Fibroblast of the aortic adventitia (primary cell): ENCODE measurements at places on chromosomes 13 and 19. TPM values are rescaled to one million over a fixed set of nuclear protein-coding genes. Genes with fewer than 3 reads are reported as not detected.
A peak's percentile ranks its signal among the peaks of the same experiment; 100 is the strongest.

Gene RAD23A
- total RNA-seq, result 76.8 and 101 TPM in 2 replicates

DNA sequence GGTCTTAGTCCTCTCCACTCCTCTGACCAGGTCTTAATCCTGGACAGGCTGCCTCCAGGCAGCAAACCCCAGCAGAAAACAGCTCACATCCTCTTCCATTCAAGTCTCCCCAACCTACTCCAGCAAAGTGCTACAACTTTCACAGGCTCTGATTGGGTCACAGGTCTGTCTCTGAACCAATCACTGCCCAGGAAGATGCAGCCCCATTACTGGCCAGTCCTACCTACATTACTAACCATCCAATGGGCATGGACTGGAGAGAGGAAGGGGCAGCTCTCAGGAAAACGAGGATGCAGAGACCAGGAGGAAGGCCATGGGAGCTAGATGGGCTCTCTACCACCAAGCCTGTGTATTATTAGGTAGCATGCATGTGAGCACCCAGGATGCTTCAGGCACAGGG lies 12.2 kb downstream of the MED26 start:
- DNase-seq, result no peak

Gene DENND1C
- total RNA-seq, result not detected in 2 replicates

Gene GZMM
- total RNA-seq, result not detected in 2 replicates

- DNase-seq, result no peak
These were observed 11.5 kb downstream of the XPO4 start for GRCh38 chr13:20891034-20891433.

Gene TRPM4
- total RNA-seq, result 14.0 and 15.0 TPM in 2 replicates

- DNase-seq, result peak; percentile 46
These were observed 2.2 kb upstream of the TNFSF9 start for GRCh38 chr19:6528544-6529121.

- DNase-seq, result no peak
These were observed 14.3 kb downstream of the TNNT1 start for GRCh38 chr19:55134736-55135135.

DNA sequence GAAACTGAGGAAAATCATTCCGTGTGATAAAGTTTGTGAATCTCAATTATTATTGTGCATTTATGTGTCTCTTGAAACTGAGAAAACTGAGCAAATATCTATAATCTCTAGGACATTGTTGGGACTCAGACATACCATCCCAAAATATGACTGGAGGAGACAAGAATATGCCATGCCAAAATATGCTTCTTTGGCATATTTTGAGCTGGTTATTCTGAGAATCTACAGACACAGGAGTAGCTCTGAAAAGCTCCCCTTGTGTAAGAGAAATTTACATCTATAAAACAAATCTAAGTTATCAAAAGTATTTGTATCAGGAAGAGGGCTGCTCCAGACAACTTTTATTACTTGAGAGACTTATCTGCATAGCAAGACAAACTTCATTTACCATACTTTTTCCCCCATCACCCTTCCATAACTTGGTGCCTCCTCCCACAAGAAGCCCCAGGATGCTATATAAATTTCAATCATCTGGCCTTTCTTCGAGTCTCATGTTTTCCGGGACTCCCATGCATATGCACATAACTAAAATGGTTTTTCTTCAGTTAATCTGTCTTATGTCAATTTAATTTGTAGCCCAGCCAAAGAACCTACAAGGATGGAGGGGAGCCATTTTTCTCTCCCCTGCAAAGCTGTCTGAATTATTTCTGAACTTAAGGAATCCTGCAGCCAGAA lies 28.6 kb upstream of the NDFIP2 start:
- no peak for DNase-seq

- DNase-seq, result no peak
These were observed 71.5 kb upstream of the ARHGEF7 start for GRCh38 chr13:111043575-111043982.

DNA sequence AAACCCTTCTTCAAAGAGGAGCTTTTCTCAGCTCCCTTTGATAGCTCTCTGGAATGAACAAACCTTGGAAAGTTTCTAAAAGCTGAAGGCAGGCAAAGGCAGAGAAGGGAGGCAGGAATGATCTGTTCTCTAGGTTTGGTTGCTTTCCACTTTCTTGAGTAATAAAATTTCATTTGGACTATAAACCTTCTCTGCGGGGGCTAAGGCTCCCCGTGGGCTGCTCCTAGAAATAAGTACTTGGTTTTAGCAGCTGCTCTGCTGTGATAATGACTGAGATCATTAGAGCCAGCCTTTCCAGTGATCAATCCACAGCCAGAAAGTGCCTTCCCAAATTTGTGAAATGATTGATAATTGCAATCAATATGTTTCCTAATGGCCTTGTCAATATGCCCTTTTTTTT lies 183.8 kb upstream of the HTR2A start:
- DNase-seq, result no peak

GRCh38 chr13:66098931-66099628 lies 1131.1 kb downstream of the PCDH9 start:
- peak; percentile 19 for DNase-seq

DNA sequence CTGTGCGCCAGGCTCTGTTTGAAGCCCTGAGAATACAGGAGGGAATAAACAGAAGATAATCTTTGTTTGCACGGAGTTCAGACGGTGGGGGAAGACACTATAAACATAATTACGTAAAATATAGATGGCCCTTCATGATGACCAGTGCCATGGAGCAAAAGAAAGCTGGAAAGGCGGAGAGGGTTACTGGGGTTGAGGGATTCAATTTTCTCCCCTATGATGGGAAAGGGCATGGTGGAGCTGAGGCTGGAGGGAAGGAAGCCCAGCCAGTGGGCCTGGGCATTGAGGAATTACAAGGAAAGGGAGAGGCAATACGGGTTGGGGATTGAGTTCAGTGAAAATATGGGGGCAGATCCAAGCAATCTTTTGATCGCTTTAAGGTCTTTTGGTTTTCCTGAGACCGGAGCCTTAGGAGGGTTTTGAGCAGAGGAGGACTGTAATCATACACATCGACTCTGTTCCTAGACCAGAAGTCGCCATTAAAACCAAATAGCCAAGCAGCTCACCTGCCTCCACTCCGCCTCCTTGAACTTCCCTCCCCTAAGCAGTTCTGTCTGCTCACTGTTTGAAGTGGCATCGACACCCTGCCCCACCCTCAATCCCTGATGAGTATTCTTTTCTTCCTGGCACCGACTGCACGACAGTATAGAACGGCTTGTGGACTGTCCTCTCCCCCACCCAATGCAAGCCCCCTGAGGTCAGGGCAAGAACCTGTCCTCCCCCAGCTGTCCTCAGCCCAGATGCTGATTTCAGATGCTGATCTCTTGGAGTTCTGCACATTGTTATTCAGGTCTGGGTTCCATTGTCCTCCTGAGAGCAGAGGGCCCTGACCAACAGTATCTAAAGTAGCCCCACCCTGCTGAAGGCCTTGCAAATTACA lies 813 bp upstream of the ZNF296 start:
- DNase-seq, result no peak

Gene LHFPL6
- 45.2 and 109 TPM in 2 replicates for total RNA-seq

Gene HSH2D
- total RNA-seq, result not detected in 2 replicates

DNA sequence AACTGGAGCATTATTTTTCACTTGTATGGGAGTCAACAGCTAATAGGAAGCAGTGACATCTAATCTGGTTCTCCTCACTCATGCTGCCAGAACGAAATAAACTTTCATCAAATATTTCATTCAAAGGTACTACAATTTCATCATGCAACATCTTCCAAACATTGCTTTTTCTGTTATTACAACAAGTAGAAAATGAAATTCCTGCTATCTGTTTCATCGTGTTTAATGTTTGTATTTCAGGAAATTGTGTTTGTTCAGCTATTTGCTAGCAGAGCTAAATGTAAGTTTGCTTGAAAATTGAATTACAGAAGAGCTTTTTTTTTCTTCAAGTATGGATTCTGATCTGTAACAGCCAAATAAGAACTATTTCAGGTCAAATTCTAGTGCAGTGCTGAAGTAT lies 90.1 kb downstream of the SLITRK6 start:
- DNase-seq, result no peak

Gene CD22
- total RNA-seq, result not detected in 2 replicates

- DNase-seq, result no peak
These were observed 291.6 kb downstream of the KLF12 start for GRCh38 chr13:73842626-73843025.
